A549 (cell line): ENCODE measurements at places on chromosomes 5 and 9. TPM values are rescaled to one million over a fixed set of nuclear protein-coding genes. Genes with fewer than 3 reads are reported as not detected.

OR1Q1 gene
- 0.10 to 0.11 TPM in 2 of 3 replicates, not detected in the other for polyA plus RNA-seq

APBA1 gene
- polyA plus RNA-seq = 0.21 to 0.34 TPM (median 0.22 TPM) in 3 replicates

SLC25A51 gene
- 16.6 to 18.0 TPM (median 17.2 TPM) in 3 replicates for polyA plus RNA-seq

PCAT7 gene
- 2.0 to 2.3 TPM (median 2.1 TPM) in 3 replicates for polyA plus RNA-seq

PCDHA9 gene
- 0.01 TPM in 1 of 3 replicates, not detected in the others for polyA plus RNA-seq

AIF1L gene
- 1.6 to 1.8 TPM (median 1.7 TPM) in 3 replicates for polyA plus RNA-seq

SIT1 gene
- polyA plus RNA-seq = not detected in 3 replicates

DNA sequence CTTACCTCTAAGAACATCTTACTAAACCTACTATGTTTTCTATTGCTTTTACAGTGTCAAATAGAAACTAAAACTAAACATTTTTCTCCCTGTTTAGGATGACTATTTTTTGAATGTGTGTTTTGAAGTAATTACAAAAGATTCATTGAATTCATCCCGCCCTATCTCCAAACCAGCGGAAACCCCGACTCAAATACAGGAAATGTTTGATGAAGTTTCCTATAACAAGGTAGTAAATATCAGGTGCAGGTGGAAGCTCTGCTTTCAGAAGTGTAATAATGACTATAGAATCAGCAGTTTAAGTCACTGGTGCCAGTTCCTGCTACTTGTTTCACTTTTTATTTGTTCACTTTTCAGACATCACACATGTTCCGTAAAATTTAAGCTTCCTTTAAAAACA, 20.0 kb downstream of the ERAP2 start:
- no peak for DNase-seq

- no peak for DNase-seq
Measured at GRCh38 chr5:123147128-123147715, 58.2 kb downstream of the PRDM6 start.

GRCh38 chr9:137064880-137065164, 5.5 kb downstream of the SAPCD2 start:
- DNase-seq = no peak

DNA sequence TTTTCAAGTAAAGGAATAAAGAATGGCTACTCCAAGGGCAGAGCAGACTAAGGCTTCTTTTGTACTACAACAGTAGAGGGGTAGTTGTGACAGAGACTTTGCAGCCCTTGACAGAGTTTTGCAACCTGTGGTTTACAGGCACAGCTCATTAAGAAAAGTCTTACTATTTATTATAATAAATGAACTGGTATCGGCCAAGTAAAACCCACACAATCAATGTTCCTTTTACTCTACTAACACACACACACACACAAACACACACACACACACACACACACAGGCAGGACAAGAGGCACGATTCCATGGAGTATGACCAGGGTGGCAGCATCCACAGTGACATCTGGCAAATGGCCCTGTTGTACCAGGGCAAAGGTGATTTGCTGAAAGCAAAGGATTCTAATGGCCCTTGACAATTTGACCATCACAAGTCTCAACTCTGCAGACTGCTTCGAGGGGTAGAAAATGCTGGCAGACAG, 59.1 kb upstream of the GOLPH3 start:
- no peak for DNase-seq

DNA sequence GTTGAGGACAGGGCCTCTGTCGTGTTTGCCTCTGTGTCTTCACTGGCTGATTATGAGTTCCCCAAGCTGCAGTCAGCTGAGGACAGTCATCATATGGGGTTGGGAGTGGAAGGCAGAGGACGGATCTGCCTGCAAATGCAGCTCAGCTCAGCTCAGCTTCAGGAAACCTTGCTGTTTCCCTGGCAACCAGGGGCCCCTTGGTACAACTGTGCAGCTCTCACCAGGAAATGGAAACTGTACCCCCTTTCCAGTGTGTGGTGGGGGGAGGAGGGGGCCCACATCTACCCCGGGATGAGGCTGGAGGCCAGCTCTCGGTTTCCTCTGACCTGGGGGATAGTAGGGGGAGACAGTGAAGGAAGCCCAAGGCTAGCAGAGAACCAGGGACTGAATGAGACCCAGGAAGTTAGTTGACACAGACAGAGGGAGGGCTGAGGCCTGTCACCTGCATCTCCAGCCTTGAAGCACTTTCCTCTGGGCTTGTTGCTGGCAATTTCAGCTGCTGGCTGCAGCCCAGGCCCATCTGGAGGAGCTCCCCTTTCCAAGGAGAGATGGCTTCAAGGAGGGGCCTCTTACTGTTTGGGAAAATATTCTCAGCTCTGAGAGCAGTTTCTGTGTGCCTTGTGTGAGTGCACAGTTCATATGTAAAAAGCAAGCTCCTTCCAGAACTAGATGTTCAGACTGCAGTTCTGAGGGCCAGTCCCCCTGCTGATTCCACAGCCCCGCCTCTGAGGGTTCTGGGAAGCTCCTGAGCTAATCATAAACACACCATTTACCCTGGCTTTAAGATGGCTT, 6.9 kb downstream of the ANXA6 start:
- DNase-seq = no peak

DNA sequence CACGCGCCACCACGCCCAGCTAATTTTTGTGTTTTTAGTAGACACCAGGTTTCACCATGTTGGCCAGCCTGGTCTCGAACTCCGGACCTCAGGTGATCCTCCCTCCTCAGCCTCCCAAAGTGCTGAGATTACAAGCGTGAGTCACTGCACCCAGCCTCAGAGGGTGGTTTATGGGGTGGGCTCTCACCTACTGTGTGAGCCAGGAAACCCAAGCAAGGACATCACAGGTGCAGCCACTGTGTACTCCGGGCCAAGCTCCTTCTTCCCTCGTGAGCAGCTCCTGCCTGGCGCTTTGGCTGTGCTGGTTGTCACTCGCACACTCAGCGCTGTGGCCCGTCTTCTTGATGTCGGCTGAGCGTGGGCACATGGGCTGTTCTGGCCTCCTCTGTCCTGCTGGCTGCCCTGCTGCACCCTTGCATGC, 70.1 kb downstream of the WNK2 start:
- no peak for DNase-seq

- DNase-seq = no peak
Measured at GRCh38 chr5:134227259-134227658, 1.4 kb upstream of the PPP2CA start.

DNA sequence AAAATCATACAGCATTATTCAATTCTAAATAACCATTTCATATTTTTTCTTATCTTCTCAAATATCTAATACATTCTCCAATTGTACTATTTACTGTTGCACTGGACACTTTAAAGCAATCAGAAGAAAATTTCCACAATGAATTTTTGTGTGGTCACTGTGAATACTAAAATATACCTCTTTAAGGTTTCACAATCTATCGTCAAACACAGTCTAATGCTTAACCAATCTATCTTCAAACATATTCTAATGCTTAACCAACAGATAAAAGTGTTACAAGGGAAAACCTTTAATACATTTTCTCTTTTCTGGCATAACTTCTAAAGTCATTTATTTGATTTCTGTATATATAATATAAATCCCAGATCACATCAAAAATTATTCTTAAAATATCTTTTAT, 2035.5 kb upstream of the CDH6 start:
- DNase-seq = no peak

DNA sequence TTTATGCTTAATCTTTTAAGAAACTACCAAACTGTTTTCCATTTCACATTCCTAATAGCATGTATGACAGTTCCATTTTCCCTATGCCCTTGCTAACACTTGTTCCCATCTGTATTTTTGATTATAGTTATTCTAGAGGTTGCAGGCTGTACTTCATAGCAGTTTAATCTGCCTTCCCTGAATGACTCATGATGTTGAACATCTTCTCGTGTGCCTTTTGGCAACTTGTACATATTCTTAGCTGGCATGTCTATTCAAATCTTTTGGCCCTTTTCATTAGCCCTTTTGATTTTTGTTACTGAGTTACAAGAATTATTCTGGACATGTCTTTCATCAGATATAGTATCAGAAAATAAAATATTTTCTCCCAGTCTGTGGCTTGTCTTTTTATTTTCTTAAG, 320.3 kb downstream of the DIRAS2 start:
- no peak for DNase-seq

GRCh38 chr5:57960569-57960968, 478.0 kb upstream of the ACTBL2 start:
- DNase-seq = no peak

GRCh38 chr5:166677891-166678290, 1613.6 kb upstream of the WWC1 start:
- DNase-seq = no peak
